ENCODE measurements at places on chromosomes 2 and 18.

DNA sequence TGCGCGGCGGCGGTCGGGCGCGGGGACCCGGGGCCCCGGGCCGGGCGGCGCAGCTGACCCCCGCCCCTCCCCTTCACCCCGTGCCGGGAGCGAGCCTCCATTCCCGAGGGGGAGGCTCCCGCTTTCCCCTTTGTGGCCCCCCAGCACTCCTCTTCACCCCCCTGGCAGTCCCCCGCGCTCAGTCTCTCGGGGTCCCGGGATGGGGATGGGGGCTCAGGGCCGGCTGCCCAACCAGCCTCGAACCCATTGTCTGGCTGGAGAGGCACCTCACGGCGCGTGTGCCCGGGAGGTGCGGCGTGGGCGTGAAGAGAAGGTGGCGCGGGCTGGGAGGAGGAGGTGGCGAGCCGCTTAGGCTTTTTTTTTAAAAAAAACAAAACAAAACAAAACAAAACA lies 748 bp downstream of the FMNL2 start:
- DNase-seq: no peak

DNA sequence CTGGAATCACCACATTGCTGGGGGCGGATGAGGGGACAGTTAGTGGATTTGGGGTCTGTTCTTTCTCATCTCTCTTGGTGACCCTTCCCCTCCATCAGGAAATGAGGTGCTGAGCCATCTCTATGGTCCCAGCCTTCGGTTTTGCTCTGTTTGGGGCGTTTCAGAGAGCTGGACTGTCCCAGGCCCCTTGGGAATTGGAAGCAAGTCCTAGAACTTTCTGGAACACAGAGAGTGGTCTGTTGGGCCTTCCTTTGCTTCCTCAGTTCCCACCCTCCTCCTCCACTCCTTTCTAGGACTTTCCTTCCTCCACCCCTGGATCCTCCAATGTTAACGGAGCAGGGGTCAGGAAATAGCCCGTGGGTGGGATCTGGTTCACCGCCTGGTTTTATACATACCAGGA lies 17.0 kb downstream of the RRM2 start:
- DNase-seq: no peak

DNA sequence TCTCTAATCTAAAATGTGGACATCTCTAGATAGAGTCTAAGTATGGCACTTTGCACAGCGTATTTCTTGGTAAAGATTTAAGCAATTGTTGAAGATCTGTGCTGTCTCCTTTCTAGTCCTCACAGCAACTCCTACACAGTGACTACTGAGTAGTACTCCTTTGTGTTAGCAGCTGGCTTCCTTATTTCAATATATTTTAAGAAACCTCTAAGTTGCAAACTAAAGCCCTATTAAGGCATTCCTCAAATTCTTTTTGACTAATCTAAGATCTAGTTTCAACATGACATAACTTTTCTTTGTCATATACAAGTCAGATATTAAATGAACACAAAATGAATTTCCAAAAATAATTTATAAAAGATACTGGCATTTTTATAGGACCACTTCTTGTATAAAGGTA lies 121.8 kb upstream of the DNAJC10 start:
- DNase-seq: no peak

- DNase-seq: no peak
Measured at GRCh38 chr2:74599676-74600075, 45.2 kb downstream of the DOK1 start.

DNA sequence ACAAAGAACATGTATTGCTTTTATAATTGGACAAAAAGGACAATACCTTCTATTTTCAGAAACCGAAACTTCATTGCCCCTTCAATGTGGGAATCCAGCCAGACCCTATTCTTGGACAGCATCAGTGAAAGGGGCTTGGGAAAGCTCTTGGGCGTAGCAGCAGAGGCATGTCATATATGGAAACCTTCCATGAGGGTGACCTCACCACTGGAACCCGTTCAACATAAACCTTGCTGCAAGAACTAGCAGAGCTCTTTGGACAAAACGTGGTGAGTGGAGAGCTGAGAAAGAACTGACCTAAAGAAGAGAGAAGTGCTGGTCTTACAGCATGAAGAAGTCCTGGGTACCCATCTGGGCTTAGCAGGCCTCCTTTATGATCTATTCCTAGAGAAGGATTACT lies 22.7 kb upstream of the ACTG2 start:
- DNase-seq: no peak

DNA sequence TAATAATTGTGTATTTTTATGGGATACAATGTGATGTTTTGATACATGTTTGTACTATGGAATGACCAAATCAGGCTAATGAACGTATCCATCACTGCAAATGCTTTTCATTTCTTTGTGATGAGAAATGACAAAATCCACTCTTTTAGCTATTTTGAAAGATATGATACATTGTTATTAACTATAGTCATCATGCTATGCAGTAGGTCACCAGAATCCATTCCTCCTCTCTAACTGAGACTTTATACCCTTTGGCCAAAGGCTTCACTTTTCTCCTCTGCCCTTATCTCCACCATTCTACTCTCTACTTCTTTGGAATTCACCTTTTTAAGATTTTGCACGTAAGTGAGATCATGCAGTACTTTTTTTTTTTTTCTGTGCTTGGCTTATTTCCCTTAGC lies 44.5 kb upstream of the TMEM17 start:
- no peak for DNase-seq

DNA sequence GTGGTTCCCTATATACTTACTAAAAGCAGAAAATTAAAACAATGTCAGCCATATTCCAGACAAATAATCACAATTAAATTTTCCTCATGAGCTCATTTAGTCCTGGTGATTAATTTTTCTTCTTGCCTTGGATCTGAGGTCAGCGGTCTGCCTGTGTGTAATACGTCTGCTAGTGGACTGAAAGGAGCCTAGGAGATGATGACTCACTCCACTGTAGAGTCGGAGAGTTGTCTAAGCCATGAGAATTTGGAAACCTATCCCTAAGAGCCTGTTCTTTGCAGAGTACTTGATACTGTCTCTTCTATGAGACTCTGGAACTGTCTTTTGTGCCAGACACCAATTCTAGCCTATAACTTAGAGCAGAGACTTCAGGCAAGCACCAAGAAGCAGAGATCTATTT lies 94.2 kb upstream of the RAB27B start:
- no peak for DNase-seq

DNA sequence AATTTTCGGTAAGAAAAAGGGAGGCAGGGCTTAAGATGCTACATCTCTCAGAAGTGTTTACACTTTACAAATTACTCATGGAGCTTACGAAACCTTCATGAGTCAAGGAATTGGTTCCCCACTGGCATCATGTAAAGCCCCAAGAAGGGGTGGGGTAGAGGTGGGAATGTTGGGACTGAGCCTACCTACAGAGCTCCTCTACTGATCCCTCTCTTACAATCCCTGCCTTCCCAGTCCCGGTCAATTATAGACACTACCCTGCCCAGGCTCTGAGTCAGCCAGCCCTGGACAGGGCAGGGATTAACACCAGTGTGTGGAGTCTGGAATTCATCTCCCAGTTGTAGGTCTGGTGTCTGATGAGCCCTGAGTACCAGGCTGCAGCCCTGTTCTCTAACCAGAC lies 248.9 kb downstream of the PAX3 start:
- no peak for DNase-seq

Measured in AML-193 (cell line).